ENCODE measurements at places on chromosomes 12 and 14.

GRCh38 chr12:43812926-43813325 is 6.8 kb upstream of the TWF1 start:
- no peak for DNase-seq

GRCh38 chr12:28759333-28759732 is 389.7 kb upstream of the FAR2 start:
- no peak for DNase-seq

DNA sequence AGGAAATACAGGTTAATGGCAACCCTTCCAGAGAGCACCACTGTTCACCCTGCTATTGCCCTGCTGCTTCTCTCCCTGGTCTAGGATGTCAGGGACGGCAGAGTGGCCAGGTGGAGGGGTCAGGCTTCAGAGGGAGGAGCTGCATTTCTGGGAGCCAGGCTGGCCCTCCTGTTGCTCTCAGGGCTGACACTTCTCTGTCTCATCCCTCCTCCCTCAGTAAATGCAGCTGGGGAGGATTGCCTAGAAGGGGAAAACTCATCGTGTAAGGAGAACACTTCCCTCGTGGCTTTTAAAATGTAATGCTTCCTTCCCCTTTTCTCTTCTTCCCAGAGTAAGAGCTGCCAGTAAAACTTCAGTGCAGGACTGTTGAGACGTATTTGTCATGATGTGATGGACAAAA is 20.8 kb downstream of the SUSD6 start:
- DNase-seq = no peak

- DNase-seq = no peak
These were observed 5.0 kb upstream of the DDX47 start for GRCh38 chr12:12807970-12808702.

GRCh38 chr14:54902521-54903420 is at the start of gene GCH1:
Gene GCH1 (minus strand): TSS chr14:54902826. CDS start chr14:54902663, 163 bp downstream.
- peak; percentile 65 for DNase-seq

GRCh38 chr14:104804481-104805325 is 3.8 kb downstream of the ZBTB42 start:
- DNase-seq = no peak

DNA sequence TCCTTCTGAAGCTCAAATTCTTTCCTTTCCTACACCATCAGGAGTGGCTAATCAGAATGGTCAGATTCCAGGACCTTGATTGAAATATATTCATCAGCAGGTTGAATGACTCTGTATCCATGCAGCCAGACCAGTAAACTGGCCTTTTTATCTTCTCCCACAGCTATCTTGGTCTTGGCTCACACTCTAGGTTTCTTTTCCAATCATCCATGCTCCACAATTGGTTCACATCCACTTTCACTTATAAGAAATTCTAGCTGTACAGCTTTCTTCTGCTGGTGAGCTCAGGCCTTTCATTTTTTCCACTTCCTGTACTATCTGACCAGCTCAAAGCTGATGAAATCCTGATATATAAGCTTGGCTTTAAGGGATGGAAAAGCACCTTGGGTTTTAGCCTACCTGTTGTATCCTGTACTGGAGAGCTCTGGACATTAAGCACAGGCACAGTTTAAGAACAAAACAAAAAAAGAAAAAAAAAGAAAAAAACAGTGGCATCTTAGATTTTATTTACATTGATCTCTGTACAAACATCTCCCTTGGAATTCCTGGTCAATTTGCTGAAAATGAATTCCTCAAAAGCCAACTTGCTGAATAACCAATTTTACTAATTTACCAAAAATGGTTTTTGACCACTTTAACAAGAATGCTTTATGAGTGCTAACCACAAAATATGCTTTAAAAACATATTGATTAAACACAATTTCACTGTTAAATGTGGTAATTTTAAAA is 91.6 kb upstream of the PAWR start:
- DNase-seq = no peak

- no peak for DNase-seq
These were observed 9.4 kb downstream of the AKT1 start for GRCh38 chr14:104786091-104786586.

DNA sequence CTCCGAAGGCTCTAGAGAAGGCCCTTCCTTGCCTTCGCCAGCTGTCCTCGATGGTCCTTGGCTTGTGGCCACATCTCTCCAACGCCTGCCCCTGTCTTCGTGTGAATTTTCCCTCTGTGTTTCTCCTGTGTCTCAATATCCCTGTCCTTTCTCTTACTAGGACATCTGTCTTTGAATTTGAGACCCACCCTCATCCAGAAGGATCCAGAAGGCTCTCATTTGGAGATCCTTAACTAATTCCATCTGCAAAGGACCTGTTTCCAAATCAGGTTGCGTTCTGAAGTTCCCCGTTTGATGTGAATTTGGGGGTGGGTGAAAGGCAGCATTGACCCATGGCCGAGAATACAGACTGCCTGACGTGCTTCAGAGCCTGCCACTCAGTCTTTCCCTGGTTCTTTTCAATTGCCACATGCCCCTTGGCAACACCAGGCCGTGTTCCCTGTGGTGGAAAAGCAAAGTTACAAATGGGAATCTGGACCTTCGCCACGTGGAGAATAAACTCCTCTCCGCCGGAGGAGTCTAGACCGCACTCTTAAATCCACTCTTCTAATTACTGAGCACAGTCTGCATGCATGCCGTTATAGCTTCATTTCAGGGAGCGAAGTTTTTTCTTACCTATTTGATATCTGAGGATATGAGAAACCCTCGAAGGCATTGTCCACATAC is 158.8 kb downstream of the TMEM132C start:
- no peak for DNase-seq

DNA sequence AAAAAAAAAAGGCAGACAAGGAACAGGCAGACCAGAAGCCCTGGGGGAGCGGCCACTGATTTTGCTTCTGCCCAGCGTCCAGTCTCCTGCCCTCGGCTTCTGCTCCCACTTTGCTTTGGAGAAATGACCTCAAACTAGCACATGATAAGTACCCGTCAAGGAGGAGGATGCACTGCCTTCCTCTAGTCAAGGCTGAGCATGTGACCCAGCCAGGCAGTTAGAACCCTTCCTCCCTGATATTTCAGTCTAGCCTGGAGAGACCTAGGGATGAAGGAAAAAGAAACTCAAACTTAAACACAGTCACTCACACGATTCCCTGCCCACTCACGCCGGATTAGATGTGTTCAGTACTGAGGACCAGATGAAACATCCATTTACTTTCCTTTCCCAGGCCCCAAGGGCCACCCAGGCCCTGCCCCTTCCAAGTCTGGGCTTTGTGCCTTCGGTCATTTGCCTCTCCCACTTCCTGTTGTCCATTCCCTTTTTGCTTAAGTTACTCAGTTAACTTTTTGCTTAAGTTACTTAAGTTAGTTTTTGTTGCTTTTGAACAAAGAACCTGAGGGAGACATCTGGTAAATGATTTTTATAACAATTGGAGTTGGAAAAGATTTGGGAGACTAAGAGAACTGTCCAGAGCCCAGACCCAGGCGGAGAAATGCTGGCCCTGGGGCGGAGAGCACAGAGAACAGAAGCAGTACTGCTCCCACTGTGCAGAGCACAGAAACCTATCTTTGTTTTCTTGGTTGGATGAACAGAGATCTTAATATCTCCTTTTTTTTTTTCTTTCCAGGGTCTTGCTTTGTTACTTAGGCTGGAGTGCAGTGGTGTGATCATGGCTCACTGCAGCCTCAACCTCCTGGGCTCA is 23.0 kb upstream of the TTC7B start:
- no peak for DNase-seq

DNA sequence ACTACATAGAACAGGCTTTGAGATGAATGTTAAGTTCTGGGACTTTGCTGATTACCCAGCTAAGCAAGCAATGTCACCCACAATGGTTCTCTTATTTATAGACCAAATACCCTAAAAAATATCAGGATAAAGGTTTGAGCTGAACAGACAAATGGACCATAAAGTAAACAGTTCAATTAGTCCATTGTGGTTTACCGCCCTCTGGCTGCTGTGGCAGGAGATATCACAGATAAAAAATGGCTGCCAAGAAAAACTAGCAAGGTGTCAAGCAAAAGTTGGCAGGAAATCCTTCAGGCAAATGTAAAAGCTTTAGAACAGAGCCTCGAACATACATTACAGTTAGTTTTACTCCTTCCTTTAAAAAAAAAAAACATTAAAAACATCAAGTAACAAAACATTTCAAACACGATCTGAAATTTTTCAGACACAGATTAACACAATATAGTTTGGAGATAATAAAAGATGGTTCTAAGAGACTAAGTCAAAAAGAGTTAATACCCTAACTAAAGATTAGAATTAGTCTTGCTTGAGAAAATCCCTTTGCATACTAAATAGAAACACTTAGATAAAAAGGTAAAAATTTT is 41.3 kb downstream of the MED13L start:
- no peak for DNase-seq

DNA sequence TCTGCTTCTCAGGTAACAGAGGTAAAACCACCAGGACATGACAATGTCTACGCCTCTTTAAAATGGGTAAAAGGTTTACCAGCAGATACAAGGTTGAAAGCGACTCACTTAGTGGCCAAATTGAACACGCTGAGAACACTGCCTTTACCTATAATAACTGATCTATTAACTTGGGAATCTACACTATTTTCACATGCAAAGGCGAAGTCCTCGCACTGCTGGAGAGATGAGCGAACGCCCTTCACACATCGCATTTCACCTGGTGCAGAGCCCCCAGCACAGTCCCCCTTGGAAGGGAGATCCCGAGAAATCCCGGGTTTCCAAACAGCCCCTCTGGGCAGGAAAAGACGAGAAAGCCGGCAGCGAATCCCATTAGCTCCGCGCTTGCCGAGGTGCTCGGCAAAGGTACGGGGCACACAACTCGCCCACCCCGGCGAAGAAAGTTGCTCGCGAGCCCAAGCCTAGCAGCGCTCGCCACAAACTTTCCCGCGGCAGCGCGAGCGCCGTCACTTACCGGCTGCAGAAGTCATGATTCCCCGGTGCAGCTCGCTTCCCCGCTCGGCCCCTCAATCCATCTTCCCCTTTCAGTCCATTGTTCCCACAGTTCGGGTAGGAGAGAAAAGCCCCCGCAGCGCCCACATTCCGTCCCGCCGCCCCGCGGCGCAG is 423 bp downstream of the FGD6 start:
- no peak for DNase-seq

DNA sequence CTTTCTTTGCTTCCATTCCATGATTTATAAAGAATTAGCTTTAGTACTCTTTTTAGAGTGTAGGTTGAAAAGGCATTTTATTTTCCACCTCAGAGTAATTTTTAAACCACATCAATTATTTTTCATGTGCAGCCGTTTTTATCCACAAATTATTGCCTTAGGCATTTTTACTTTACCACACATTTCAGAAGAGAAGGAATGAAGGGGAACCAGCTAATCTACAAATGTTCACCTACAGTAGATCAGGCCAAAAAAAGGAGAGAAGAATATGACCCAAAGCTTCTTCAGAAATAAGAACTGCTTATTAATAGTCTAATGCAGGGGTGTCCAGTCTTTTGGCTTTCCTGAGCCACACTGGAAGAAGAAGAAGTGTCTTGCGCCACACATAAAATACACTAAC is 19.8 kb upstream of the NTN4 start:
- no peak for DNase-seq

DNA sequence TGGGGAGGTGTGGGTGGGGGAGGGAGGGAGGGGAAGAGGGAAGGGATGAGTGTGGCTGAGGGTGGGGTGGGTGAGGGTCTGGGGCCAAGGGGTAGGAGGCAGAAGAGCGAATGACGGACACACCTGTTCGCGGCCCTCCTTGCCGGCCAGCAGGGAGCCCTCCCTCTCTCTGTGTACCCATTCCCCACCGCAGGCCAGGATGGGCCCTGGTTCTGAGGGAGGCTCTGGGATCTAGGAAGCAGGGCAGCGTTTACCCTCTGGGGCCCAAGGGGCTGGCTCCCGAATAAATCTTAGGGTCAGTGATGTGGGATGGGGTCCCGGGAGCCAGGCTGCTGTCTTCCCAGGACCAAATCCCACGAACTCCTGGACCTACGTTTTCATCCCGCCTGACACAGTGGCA is 46.0 kb upstream of the ESRRB start:
- no peak for DNase-seq

DNA sequence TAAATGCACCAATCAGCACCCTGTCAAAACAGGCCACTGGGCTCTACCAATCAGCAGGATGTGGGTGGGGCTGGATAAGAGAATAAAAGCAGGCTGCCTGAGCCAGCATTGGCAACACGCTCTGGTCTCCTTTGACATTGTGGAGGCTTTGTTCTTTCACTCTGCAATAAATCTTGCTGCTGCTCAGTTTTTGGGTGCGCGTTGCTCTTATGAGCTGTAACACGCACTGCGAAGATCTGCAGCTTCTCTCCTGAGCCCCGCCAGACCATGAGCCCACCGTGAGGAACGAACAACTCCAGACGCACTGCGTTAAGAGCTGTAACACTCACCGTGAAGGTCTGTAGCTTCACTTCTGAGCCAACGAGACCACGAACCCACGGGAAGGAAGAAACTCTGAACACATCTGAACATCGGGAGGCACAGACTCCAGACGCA is 8.4 kb upstream of the PIANP start:
- DNase-seq = no peak

DNA sequence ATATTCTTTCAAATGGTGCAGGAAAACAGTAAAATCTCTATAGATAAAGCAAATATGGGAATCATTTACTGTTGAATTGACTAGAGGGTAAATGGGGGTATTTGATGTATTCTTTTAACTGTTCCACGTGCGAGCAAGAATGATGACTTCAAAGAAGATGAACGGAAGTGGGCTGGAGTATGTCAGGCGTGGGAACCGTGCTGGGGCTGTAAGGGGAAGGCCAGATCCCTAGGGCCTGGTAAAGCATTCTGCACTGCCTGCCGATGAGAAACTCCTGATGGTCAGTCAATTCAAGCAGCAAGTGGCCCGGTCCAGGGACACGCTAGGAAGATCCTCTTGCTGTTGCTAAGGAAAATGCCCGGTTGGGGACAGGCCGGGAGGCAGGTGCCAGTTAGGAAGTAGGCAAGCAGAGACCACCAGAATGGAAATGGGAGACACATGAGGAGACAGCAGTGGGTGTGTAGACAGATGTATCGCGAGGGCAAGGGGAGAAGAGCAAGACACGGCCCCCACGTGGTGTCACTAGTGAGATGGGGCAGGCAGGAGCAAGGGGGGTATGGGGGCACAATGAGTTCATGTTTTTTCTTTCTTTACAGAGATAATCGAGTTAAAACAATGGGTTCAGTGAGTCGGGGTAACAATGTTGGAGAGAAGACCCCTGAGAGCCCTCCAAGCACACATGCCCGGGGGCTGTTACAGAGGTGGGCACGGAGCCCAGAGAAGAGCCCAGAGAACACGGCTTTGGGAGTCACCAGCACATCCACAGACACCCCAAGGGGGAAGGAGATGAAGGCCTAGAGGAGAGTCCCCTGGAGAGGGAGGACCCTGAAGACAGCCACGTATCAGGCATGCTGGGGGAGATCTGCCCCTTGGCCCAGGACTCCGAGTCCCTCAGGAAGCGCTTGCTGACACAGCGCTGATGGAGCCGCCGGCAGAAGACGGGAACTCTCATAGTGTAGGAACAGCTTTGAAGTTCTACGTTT is 37.2 kb downstream of the FBXO21 start:
- DNase-seq = no peak

- DNase-seq = no peak
These were observed 184.7 kb upstream of the OTX2 start for GRCh38 chr14:56995010-56995409.

Data from right renal pelvis (tissue), 4 donors.